ENCODE measurements at places on chromosomes 16 and 17.

- no peak for DNase-seq
Observed at GRCh38 chr16:1485847-1486496, 2.8 kb downstream of the PTX4 start.

DNA sequence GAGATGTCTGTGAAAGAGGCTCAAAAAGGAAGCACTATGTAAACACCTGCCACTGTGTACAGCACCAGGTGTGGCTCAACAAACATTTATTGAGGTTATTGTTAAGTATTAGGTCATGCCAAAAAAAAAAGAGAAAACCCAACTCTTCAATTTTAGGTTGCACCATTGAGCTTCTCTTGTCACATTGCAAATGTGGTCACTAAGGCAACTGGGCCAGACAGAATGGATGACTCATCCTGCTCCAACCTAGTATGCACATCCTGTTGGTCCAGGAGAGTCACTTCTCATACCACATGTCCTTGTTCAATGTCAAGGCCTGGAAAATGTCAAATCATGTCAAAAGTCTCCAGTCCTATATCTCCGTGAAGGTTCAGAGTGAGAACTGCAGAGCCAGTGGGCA lies 25.0 kb downstream of the HOXB1 start:
- DNase-seq, result no peak

DNA sequence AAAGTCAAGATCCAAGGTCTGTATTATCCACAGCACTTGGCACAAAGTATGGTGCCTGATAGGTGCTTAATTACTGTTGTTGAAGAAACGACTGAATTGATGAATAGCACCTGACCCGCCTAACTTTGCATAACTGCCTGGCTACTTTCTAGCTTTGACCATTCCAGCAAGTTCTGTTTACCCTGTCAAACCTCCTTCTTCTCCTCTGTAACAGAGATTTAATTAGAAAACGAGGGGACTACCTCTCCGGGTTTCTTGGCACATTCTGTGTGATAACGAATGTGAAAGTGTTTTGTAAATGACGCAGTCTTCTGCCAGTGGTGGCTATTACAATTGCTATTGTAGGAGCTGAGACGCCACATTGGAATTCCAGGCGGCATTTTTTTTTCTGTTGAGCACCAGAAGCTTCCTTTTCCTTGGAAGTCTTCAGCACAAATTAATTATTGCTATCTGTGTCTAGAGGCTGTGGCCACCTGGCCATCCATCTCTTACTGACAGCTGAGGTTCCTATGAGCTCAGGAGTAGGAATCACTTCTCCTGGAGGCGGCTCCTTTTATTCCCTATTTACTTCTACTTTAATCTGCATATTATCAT lies 522.9 kb downstream of the HS3ST4 start:
- DNase-seq, result no peak

GRCh38 chr16:56019274-56019673 lies 144.1 kb upstream of the CES5A start:
- DNase-seq, result no peak

DNA sequence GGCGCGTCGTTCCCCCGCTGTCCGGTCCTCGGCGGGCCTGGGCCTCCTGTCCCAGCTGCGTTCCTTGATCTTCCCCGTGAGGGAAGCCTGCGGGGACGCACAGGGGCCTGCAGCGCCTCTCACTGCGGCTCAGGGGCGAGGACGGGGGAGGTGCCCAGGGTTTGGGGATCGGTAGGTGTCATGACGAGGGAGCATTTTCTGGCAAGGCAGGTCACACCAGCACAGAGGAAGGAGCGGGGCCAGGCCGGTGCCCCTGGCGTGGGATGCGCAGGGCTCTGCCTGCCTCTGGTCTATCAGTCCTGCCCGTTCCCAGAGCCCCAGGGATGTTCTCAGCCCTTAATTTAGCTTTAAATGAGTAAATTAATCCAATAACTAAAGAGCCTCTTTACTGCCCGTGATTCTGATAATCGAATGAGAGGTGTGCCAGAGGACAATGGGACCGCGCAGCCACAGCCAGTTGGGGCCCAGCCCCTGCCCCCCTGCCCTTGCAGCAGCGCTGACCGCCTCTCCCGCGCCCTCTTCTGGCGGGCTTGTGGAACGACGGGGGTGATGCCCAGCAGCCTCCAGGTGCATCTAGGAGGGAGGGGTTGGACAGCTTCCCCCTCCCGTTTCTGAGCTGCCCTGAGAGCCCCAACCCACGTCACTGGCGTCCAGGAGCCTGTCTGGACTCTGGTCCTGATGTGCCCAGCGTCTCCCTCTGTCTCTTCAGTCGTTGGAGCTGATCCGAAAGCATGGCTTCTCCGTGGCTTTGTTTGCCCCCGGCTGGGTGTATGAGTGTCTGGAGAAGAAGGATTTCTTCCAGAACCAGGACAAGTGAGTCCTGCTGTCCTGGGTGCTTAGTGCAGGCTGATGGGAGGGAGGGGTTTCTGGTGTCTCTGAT lies 7.9 kb downstream of the ENGASE start:
- peak; percentile 55 for DNase-seq

- no peak for DNase-seq
Observed at GRCh38 chr17:3613124-3613523, 3.9 kb upstream of the TRPV1 start.

DNA sequence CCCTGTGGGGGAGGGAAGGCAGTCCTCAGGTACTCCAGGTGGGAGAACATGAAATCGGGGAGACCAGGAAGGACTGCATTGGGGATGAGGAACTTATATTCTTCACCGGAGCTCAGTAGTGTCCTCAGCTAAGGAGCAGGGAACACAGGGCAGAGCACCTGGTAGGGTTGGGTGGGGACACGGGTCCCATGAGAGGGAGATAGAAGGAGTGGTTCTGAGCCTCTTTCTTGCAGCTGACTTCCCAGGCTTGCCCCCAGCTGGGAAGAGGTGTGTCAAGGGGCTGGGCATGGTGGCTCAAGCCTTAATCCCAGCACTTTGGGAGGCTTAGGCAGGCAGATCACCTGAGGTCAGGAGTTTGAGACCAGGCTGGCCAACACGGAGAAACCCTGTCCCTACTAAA lies 2.1 kb downstream of the FHOD1 start:
- DNase-seq, result no peak

- DNase-seq, result no peak
Observed at GRCh38 chr16:54508351-54508750, 221.8 kb upstream of the IRX3 start.

DNA sequence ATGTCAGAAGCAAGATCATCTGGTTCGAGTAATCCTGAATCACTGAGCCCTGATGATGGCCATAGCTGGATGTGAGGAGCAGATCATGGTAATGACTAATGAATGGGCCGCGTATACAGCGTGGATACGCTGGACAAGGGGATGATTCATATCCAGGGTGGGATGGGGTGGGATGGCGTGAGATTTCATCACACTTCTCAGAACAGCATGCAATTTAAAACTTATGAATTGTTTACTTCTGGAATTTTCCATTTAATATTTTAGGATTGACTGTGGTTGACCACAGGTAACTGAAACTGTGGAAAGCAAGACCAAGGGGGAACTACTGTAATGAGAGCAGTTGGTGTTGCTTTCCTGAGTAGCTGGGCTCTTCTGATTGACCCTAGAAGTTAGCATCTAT lies 225.5 kb downstream of the STX8 start:
- no peak for DNase-seq

DNA sequence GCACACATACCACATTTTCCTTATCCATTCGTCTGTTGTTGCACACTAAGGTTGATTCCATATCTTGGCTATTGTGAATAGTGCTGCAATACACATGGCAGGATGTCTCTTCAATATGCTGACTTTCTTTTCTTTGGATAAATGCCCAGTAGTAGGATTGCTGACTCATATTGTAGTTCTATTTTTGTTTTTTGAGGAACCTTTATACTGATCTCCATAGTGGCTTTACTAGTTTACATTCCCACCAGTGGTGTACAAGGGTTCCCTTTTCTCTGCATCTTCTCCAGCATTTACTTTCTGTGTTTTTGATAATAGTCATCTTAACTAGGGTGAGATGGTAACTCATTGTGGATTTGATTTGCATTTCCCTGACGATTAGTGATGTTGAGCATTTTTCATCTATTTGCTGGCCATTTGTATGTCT lies 118.1 kb downstream of the STXBP4 start:
- no peak for DNase-seq

DNA sequence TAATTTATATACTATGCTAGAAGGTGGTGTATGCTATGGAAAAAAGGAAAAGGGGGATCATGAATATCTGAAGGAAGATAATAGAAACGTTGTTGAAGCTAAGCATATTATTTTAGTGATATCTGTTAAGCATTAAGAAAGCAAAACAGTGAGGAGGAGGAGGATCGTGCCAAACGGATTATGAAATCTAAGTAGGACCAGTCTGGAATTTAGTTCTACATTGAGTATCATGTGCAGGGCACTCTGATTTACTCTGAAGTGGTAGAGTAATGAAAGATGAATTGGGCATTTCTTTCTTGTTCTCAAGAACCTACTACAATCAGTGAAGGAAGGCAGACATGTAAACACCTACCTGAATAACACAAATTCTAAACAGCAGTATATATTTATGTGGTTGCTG lies 195.3 kb downstream of the CYB561 start:
- DNase-seq, result no peak

DNA sequence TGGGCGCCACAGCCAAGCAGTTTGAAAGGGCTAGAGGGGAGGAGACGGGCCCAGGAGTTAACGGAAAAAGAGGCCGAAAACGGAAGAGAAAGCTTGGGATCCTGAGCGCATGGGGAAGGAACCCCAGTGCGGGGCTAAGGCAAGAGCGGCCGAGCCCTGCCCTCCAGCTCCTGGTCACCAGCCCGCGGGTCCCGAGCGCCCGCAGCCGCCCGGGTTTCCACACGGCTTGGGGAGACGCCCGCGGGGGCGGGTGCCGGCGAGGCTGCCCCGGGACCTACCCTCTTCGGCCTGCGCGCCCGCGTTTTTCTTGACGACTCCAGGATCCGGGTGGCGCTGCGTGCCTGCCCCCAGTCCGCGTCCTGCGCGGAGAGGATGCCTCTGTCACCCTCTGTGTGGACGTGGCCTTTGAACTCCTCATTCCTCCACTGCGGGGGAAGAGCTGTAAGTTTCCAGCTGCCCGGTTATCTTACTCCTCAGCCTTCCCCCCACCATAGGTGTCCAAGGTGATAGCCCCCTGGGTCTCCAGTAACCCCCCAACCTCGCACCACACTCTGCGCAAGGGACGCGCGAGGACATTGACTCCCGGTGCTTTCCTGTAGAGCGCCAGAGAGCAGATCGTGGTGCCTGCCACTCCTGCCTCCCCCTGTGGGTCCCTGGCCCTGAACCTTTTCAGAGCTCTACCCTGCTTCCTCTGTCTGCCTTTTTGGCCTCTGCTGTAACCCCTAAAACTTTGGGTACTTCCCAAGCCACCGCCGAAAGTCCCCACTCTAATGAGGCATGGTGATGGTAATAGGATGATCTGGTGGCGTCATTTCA lies 1.7 kb upstream of the CDH11 start:
- no peak for DNase-seq

- no peak for DNase-seq
Observed at GRCh38 chr17:44871556-44871955, 23.9 kb downstream of the HIGD1B start.

- no peak for DNase-seq
Observed at GRCh38 chr16:80655751-80656150, 115.0 kb downstream of the DYNLRB2 start.

DNA sequence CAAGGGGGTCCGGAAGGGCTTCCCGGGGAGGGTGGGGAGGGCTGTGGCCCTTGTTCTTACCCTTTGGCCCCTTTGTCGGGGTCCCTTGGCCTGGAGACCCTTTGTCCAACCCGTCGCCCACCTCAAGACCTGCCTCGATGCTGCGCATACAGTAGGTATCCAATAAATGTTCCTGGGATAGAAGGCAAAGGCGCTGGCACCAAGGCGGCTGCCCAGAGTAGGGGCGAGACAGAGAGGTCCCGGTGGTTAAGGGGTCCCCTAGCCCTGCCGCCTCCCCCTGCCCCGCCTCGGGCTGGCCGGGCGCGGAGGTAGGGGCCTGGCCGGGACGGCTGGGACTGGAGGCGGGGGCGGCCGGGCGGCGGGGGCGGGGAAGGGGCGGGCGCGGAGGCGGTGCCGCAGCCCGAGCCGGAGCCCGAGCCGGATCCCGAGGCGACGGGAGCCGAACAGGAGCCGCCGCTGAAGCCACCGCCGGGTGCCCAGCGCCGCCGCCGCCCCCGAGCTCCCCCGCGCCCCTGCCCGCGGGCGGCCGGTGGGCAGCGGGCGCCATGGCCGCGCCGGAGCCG lies at the start of gene NHERF2:
TSS of gene NHERF2 (plus strand) at position 442 of the 563 bp plus-strand sequence. CDS start at position 546, 104 bp downstream.
- no peak for DNase-seq

GRCh38 chr17:49980703-49981197 lies 11.8 kb downstream of the DLX4 start:
- DNase-seq, result no peak

GRCh38 chr17:39197380-39198185 lies at the start of gene CACNB1:
Gene CACNB1, minus strand, starts transcription at chr17:39197669. Its CDS starts 174 bp downstream, at chr17:39197495.
- peak; percentile 67 for DNase-seq

DNA sequence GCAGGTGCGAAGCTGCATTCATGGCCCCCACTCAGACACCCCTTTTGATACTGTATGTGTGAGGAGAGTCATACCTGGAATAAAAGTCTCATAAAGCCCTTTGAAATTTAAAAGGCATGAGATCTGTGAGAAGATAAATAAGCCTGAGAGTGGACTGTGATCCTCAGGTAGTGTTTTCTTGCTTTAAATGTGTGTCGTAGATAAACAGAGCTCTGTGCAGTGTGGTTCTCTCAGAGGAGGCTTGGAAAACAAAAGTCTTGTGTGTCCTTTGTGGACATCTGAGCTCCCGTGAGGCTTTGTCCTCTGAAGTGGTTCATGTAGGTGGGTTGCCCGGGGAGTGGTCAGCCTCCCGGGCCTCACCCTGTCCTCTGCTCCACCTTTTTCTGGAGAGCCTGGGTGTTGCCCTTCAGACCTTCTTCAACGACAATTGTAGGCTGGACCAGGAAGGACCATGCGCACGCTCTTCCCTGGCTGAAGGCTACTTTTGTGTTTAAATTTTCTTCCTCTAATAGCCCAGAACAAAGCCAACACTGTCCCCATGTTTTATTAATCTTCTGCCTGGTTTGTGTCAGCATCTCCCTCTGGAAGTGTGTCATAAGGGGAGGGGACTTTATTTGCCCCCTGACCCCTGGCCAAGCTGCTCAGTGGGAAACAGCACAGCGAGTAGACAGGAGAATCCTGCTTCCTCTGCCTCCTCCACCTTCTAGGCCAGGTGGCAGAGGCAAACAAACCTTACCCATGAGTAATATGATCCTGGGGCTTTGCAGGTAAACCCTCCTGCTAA lies 151.2 kb downstream of the MSI2 start:
- no peak for DNase-seq

GRCh38 chr16:84841787-84842300 lies 22.1 kb downstream of the CRISPLD2 start:
- no peak for DNase-seq

GRCh38 chr17:82487910-82488309 lies 29.4 kb downstream of the NARF start:
- no peak for DNase-seq

DNA sequence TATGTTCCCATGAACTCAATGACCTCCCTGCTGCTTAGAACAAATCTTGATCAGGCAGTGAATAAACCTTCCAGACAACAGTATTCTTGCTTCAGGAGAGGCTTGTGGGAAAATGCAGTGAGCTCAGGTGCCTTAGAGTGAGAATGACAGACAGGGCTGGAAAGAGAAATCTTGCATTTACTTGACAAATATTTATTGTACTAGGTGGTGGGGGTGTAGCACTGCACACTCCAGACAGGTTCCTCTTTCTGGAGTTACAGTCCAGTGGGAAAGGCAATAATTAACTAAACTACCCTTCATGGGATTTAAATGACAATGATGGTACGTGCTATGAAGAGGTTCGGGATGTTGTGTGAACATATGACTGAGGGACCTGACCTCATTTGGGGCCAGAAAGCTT lies 182.9 kb downstream of the SHISA9 start:
- DNase-seq, result no peak

GRCh38 chr17:62681939-62682381 lies 54.5 kb downstream of the MRC2 start:
- no peak for DNase-seq
